Left lobe of liver (tissue), 2 donors: ENCODE measurements at places on chromosomes 1 and 21. TPM values are rescaled to one million over a fixed set of nuclear protein-coding genes. Genes with fewer than 3 reads are reported as not detected.

GRCh38 chr1:235254721-235255120 lies 73.3 kb downstream of the ARID4B start:
- no peak for DNase-seq

- no peak for DNase-seq
These were observed 26.6 kb downstream of the ABCG1 start for GRCh38 chr21:42245331-42246193.

- DNase-seq: no peak
These were observed 4.4 kb downstream of the SNAP47 start for GRCh38 chr1:227739636-227740035.

DNA sequence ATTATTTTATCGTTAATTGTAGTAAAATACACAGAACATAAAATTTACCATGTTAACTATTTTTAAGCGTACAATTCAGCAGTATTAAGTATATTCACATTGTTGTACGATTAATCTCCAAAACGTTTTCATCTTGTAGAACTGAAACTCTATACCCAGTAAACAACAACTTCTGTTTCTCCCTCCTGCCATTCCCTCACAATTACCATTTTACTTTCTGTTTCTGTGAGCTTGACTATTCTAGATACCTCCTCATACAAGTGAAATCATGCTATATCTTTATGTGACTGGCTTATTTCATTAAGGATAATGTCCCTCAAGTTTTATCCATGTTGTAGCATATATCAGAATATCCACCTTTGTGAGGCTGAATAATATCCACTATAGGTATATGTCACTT lies 156.8 kb downstream of the ST6GALNAC3 start:
- DNase-seq: no peak

GRCh38 chr21:34545079-34545884 lies 33.3 kb upstream of the KCNE1 start:
- peak; percentile 68 for DNase-seq

GRCh38 chr1:44775930-44776729 lies 790 bp downstream of the RPS8 start:
- no peak for DNase-seq

GRCh38 chr1:228793032-228793431 lies 57.8 kb downstream of the RHOU start:
- DNase-seq: no peak

DNA sequence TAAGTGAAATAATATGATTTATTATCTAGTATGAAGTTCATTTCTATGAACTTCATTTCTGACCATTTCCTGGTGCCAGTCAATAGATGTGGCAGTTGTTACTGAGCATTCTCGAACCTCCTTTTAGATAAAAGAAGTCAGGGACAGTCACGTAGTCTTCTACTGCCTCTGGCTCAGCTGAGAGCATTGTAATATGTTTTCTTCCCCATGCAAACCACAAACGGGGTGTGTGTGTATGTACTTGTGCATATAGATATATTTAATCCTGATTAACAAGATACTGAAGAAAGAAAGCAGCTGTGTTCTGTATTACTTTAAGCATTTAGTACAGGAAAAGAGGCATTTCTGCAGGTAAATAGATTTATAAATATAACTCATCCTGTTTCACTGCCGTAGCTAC lies 21.6 kb downstream of the ZNF684 start:
- no peak for DNase-seq

- no peak for DNase-seq
These were observed 73.9 kb upstream of the VTCN1 start for GRCh38 chr1:117284399-117285215.

DNA sequence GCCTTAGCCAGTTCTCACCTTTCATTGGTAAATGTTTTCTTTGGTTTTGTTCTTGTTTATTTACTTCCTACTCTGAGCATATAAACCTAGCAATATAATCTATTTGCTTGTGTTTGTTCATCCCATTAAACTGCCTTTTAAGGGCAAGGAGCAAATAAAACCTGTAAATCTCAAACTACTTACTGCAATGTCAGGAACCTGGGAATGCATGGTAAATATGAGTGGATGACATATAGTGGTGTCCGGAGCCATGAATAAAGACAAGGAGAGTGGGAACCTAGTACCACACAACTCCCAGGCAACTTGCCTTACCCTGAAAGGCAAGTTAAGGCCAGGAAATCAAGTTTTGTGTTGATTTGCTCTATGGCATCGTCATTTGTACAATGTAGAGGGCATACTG lies 1133.7 kb upstream of the NCAM2 start:
- no peak for DNase-seq

DNA sequence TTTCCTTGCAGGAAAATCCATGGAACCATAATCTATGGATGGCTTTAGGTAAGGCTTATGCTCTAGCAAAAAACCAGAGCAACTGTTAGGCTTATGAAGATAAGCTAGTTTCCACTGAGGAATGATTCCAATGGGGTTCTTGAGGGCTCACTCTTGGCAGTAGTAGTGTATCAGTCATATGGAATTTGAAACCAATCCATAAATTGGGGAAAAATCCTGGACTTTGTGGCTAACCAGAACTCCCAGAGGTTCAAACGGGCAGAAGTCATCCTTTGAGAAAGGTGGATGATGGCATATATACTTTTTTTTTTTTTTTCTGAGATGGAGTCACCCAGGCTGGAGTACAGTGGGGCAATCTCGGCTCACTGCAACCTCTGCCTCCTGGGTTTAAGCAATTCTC lies 54.2 kb upstream of the ATF3 start:
- no peak for DNase-seq

GRCh38 chr1:186781730-186782129 lies 47.0 kb upstream of the PLA2G4A start:
- no peak for DNase-seq

GRCh38 chr1:21277180-21277579 lies 13.1 kb downstream of the ECE1 start:
- no peak for DNase-seq

DNA sequence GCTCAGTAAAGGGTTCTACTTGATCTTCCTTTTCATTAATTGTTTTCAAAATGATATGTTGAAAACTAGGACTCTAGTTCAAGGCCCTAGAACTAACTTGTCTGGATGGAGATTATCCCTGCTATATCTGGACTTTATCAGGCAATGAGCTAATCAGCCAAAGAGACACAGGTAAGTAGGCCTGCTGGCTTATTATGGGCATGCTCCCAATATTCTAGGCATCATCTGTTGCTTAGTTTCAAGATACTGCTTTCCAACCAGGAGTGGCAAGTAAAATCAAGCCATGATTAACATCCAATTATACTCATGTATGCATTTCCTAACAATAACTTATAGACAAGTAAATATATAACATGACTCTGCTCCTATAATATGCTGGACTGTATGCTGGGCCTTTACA lies 4.2 kb downstream of the DNASE2B start:
- DNase-seq: no peak

- DNase-seq: no peak
These were observed 564.2 kb downstream of the SMYD3 start for GRCh38 chr1:245942856-245943255.

GRCh38 chr1:9907441-9907840 lies 2.6 kb downstream of the CTNNBIP1 start:
- DNase-seq: no peak

DNA sequence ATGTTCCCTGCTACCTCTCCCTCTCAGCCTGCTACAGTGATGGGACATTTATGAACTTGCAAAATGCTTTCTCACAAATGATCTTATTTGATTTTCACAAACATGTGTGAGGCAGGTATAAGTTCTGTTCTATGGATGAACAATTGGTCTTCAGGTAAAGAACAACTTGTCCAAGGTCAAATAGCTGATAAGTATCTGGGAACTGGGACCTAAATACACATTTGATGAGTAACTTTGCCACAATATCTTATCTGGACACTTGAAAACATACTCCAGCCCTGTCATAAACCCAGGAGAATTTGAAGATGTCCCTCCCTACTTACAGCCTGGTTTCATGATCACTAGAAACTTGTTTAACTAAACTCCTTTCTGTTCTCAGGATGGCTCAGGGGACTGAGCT lies 23.0 kb downstream of the LRRN2 start:
- no peak for DNase-seq

GRCh38 chr1:161096530-161096929 lies 1.6 kb upstream of the KLHDC9 start:
- no peak for DNase-seq

DNA sequence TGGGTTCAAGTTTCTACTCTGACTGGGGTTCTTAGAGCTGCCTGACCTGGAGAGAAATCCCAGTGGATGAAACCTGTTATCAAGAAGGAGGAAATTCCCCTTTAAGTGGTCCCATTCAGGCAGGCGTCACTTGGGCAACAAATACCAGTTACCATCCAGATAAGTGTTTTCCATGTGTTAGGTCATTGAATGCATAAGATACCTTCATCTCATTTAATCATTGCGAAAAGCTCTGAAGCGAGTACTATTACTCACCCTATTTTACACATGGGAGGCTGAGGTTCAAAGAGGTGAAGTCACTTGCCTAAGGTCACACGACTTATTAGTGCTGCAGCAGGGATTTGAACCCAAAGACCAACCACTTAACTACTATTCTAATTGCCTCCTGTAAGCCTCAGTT lies 45.5 kb upstream of the RPL11 start:
- no peak for DNase-seq

- no peak for DNase-seq
These were observed 1.3 kb downstream of the EXO1 start for GRCh38 chr1:241849345-241849695.

- no peak for DNase-seq
These were observed 19.4 kb downstream of the F11R start for GRCh38 chr1:161001525-161001924.

GRCh38 chr1:245645894-245646293 lies 491.1 kb downstream of the KIF26B start:
- no peak for DNase-seq

DNA sequence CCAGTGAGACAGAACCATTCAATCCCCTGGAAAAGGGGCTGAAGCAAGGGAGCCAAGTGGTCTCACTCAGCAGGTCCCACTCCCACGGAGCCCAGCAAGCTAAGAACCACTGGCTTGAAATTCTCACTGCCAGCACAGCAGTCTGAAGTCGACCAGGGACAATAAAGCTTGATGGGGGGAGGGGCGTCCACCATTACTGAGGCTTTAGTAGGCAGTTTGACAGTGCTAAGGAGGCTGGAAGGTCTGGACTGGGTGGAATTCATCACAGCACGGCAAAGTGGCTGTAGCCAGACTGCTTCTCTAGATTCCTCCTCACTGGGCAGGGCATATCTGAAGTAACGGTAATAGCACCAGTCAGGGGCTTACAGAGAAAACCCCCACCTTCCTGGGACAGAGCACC lies 105.4 kb upstream of the GORAB start:
- DNase-seq: no peak

- DNase-seq: peak; percentile 66
These were observed 4.0 kb upstream of the GPR3 start for GRCh38 chr1:27388337-27389005.

DNA sequence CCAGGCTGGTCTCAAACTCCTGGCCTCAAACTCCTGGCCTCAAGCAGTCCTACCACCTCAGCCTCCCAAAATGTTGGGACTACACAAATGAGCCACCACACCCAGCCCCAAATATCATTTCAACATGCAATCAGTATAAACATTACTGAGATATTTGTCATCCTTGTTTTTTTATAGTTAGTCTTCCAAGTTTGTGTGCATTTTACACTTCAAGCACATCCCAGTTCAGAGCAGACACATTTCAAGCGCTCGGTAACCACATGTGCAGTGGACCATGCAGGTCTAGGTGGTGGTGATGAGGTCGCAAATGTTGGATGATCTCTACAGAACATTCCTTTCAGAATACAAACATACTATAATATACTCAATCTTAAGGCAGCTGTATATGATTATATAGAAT lies 23.8 kb upstream of the APP start:
- no peak for DNase-seq

DNA sequence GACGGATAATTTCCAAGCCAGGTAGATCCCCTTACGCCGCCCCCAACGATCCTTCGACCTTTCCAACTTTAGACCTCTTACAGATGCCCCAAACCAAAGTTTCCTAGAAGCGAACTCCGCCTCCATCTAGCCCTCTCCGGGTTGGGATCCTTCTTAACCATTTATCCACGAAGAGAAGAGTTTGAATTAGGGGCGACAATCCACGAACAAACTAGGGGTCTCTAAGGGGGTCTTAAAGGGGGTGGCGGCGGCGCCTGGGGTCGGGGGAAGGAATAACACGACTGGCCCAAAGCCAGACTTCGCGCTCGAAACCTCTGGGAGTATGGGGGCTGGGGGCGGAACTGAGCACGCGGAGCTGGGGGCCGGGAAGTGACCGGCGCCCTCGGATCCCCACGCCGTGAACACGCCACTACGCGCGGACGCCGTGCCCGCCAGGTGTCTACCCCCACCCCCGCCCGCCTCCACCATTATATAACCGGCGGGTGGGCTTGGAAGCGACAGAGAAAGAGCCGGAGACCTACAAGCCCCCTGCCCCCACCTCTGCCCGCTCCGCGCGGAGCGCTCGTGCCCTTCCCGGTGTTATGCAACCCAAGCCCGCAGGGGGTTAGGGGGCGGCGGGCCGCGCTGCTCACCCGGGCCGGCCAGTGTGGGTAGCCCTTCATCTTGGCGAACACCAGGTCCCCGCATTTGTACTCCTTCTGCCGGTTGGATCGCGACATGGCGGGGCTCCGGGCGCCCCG lies 594 bp downstream of the HDGF start:
- DNase-seq: peak; percentile 66

- DNase-seq: no peak
These were observed 62.9 kb downstream of the RIPK4 start for GRCh38 chr21:41703857-41704501.

DNA sequence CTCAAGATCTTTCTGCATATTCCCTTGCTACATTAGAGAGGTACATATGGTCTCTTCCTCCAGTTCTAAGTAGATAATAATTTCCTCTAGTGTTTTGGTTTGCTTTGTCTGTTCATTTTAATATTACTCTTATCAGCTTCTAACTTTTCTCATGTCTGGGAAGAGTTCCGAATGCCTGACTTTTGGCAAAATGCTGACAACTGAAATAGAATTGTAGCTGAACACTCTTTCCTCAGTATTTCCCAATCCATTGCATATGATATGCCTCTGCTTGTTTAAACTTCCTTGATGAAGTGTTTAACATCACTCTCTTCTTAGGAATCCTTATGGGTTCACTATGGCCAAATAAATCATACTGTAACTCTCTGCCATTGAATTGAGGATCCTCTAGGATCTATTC lies 1510.1 kb downstream of the MRPL39 start:
- no peak for DNase-seq

The MSH4 gene
- 0.08 TPM for total RNA-seq

The TGFBR3 gene
- total RNA-seq: 9.3 TPM

The FMN2 gene
- not detected for total RNA-seq

The TRMT1L gene
- 9.7 TPM for total RNA-seq

The KRTAP10-12 gene
- total RNA-seq: not detected

The GJA8 gene
- not detected for total RNA-seq

The HTR1D gene
- not detected for total RNA-seq

The OR2T8 gene
- total RNA-seq: not detected

The PM20D1 gene
- 0.13 TPM for total RNA-seq

The KCNE1 gene
- total RNA-seq: 2.0 TPM

The SLC25A34 gene
- total RNA-seq: 12.3 TPM

The CSTB gene
- total RNA-seq: 25.6 TPM

The SEC16B gene
- 60.3 TPM for total RNA-seq

The REN gene
- 0.20 TPM for total RNA-seq

The OR6N1 gene
- total RNA-seq: not detected

The RNU1-1 gene
- 1,159 TPM for total RNA-seq
